Activated gamma-delta T cell treated with anti-CD3 and anti-CD28 coated beads, Interleukin-2, amount 50 U/mL, for 16 hours (primary cell): ENCODE measurements at places on chromosomes 11 and 22.

DNA sequence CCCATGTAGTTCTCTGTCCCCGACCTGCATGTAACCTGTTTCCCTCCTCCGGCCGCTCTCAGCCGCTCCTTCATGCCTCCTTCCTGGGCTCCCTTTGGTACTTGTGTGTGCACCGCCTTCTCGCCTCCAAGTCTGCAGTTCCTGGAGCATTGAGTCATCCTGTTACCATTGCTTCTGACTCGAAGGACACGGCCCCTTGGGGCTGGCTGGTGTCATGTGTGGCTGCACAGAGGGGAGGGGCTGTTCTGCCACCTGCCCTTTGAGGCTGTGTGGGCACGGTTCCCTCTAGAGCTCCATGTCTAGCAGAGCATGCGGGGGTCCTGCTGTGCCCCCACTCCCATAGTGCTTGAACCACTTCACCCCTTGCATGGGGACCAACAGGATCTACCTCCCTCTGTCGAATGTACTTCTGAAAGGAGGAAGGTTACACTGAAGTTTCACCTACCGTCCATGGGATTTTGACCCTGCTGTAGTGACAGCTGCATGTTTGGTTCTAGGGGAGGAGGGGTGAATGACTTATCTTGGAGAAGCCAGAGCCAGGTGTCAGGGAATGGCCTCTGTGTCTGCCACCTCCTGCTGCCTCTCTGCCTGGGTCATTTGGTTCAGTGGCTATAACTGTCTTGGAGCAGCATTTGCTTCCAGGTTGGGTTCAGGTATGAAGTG, 39.6 kb downstream of the BCR start:
- peak; percentile 31 for DNase-seq

- no peak for DNase-seq
Measured at GRCh38 chr11:59689015-59689414, 20.2 kb upstream of the PATL1 start.

GRCh38 chr11:15886866-15887265, 469.5 kb downstream of the SOX6 start:
- no peak for DNase-seq

DNA sequence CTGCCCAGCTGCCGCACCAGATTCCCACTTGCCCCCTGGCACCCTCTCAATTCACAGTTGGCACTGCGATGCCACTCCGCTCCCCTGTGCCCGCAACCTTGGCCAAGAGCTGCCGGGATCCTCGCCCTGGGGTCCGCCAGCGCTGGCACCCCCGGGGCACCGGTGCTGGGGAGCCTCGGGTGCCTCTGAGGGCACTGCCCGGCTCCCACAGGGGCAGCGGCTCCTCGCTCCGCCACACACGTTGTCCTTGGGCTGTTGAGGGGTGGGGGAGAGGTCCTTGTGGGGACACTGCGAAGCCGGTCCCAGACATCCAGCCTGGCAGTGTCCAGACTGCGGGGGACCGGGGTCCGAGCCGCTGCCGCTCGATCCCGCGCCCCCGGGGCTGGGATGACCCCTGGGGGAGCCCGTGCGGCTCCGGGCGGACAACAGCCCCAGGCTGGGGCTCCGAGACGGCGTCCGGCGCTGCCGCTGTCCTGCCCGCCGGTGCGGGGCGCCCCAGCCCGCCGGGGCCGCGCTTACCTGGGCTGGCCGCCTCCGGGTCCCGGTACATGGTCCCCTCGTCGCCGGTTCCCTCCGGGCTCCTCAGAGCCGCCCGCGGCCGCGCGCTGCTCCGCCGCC, 496 bp downstream of the SYT7 start:
- no peak for DNase-seq

GRCh38 chr11:10908215-10908951, 50.5 kb upstream of the ZBED5 start:
- no peak for DNase-seq

- peak; percentile 71 for DNase-seq
Measured at GRCh38 chr22:42661985-42662831, 13.0 kb upstream of the CYB5R3 start.

- DNase-seq, result no peak
Measured at GRCh38 chr11:45267052-45267451, 19.1 kb downstream of the SYT13 start.

DNA sequence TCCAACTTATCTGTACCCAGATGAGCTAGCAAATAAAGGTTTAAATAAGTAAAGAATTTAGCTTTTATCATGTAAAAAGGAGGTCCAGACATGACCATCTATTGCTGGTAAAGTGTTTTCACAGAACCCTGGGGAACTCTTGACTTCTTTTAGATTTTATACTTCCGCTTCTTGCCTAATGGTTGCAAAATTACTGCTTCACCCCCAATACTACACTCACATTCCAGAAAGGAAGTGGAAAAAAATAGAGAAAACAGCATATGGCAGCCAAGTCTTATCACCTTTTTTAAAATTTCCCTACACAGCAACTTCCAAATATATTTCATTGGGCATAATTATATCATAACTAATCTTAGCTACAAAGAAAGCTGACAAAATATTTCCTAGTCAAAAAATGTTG, 12.1 kb downstream of the BBOX1 start:
- no peak for DNase-seq

DNA sequence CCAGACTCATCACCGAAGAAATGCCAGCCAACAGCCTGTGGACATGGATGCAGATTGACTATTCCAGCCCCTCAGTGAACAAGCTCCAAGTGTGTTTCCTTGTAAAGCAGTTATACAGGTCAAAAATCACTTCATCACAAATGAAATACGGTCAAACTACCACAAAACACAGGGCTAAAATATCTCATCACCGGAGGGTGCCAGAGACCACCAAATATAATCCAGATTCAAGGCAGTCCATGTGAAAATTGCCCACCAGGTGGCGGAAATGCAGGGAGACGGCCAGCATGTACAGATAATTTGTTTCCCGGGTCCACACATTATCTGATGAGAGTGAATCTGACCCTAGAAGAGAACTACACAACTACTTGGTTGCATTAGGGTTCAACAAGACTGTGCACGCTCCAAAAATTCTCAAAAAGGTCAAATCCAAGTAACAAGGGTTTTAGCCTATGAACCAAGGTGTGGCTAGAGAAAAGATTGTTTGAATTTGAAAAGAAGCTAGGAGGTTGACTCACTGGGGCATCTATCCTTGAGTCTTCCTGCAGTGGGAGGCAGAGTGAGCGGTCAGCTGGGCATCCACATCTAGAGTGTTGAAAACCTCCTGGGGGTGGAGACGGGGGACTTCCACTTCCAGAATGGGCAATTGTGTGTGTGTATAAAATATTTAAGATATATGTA, 71.7 kb downstream of the IGLL5 start:
- peak; percentile 68 for DNase-seq

DNA sequence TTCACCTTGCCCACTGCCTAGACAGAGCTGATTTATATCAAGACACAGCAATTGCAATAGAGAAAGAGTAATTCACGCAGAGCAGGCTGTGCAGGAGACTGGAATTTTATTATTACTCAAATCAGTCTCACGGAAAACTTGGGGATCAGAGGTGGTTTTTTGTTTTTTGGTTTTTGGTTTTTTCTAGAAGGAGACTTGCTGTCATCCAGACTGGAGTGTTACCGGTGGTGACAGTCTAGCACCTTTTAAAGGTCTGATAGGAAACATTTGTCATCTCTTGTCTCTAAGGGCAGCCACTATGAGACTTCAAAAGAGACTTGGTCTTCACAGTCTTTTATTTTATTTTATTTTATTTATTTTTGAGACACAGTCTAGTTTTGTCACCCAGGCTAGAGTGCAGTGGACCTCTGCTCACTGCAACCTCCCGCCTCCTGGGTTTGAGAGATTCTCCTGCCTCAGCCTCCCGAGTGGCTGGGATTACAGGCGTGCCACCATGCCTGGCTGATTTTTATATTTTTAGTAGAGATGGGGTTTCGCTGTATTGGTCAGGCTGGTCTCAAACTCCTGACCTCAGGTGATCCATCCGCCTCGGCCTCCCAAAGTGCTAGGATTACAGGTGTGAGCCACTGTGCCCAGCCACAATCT, 19.1 kb downstream of the APOBEC3H start:
- DNase-seq, result no peak

DNA sequence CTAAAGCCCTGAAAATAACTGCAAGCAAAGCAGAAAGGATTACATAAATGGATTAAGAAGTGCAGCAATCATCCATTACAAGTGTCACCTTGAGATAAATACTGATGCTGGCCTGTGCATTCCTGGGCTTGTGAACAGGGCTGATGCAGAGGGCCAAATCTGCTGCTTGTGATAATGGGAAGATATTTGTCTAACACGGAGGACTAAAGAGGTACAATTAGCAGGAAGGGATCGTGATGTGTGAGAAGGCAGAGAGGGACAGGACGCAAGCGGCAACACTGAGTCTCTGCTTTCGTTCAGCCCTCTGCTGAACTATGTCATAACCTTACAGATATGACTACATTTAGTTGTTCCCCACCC, 107.7 kb upstream of the DDI1 start:
- no peak for DNase-seq

GRCh38 chr22:37226087-37226486, 13.8 kb upstream of the SSTR3 start:
- DNase-seq, result no peak

DNA sequence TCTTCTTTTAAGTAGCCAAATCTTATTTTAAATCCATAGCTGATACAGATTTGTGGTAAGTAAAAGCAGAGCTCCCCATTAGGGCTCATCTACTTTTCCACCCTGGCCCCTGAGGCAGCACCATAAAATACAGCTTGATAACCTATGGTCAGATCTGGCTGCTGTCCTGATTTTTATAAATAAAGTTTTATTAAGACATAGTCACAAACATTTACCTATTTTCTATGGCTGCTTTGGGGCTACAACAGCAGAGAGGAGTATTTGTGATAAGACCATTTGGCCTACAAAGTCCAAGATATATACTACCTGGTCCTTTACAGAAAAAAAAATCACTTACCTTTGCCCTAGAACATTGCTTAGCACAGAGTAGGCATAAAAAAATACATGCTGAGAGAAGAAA, 200.0 kb upstream of the SEZ6L start:
- DNase-seq, result no peak

DNA sequence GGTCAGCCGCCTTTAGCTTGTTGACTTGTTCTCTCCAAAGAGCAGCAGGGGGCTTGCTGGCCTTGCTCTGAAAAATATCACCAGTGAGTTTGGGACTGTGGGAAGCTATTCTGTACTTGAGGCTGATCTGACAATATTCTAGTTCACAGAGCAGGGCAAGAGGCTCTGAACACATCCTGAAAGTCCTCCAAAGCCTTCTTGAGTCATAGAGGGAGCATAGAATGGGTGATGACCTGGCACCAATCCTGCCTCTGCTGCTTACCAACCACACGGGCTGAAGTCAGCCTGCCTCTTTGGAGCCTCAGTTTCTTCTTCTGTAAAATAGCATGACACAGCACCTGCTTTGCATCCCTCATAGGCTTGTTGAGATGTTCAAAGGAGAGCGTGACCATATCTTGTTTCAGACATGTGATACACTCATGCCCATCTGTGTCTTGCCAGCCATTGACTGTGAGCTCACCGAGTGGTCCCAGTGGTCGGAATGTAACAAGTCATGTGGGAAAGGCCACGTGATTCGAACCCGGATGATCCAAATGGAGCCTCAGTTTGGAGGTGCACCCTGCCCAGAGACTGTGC, 96.6 kb downstream of the RRAS2 start:
- DNase-seq, result no peak
